Hair follicle dermal papilla cell (primary cell): ENCODE measurements at places on chromosomes 1 and 21. TPM values are rescaled to one million over a fixed set of nuclear protein-coding genes. Genes with fewer than 3 reads are reported as not detected.

The FCRL2 gene
- not detected in 2 replicates for total RNA-seq

The KAZN gene
- 12.3 and 14.1 TPM in 2 replicates for total RNA-seq

The FMO1 gene
- total RNA-seq, result 3.4 and 5.8 TPM in 2 replicates

The CAPN9 gene
- total RNA-seq, result not detected in 2 replicates

The SLC2A5 gene
- total RNA-seq, result 7.1 and 19.1 TPM in 2 replicates

The ANGEL2 gene
- 60.5 and 62.8 TPM in 2 replicates for total RNA-seq

The NECTIN4 gene
- 0.12 and 0.49 TPM in 2 replicates for total RNA-seq

The OR2T2 gene
- not detected in 2 replicates for total RNA-seq

The KPRP gene
- total RNA-seq, result not detected in 2 replicates

The AGRN gene
- total RNA-seq, result 35.6 and 51.6 TPM in 2 replicates

The NR5A2 gene
- 0.24 and 0.32 TPM in 2 replicates for total RNA-seq

The TTC34 gene
- 0.12 and 0.16 TPM in 2 replicates for total RNA-seq

The KIAA1614 gene
- total RNA-seq, result 15.4 and 21.6 TPM in 2 replicates

The PLA2G5 gene
- not detected in 2 replicates for total RNA-seq

The DHDDS gene
- total RNA-seq, result 76.9 and 79.8 TPM in 2 replicates

The CASP9 gene
- 6.9 and 7.3 TPM in 2 replicates for total RNA-seq

The STPG1 gene
- 8.4 and 8.9 TPM in 2 replicates for total RNA-seq

The SPRR4 gene
- not detected in 2 replicates for total RNA-seq

The CRNN gene
- total RNA-seq, result not detected in 2 replicates

The USH2A gene
- total RNA-seq, result under 0.01 and 0.16 TPM in 2 replicates

The RIMS3 gene
- 0.36 and 0.81 TPM in 2 replicates for total RNA-seq

The PLA2G2C gene
- not detected in 2 replicates for total RNA-seq

The EVA1C gene
- 4.4 and 4.9 TPM in 2 replicates for total RNA-seq
